ENCODE measurements at places on chromosomes 6 and 20.

GRCh38 chr6:86937219-86938079 lies at the start of gene HTR1E:
Gene HTR1E (plus strand): TSS chr6:86937528. CDS start chr6:87015335, 77,807 bp downstream.
- DNase-seq = peak; percentile 44

- no peak for DNase-seq
Measured at GRCh38 chr20:13510837-13511488, 127.8 kb downstream of the TASP1 start.

DNA sequence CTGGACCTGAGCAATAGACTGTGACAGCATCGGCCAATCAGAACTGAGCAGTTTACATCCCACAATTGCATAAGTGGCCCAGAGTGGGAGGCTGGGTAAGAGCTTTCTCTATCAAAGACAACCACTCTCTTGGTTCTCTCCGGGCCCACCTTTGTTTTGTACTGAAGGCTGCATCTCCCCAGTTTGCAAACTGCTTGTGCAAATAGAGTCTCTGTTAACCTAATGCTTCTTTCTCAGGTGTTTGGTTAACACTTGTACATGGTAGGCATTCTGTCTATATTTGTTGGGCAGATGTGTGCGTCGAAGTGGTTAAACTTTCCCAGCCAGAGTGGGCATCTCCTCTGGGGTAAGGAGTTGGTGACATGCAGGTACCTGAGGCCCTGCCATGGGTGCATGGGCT lies 177.1 kb downstream of the CDH26 start:
- no peak for DNase-seq

DNA sequence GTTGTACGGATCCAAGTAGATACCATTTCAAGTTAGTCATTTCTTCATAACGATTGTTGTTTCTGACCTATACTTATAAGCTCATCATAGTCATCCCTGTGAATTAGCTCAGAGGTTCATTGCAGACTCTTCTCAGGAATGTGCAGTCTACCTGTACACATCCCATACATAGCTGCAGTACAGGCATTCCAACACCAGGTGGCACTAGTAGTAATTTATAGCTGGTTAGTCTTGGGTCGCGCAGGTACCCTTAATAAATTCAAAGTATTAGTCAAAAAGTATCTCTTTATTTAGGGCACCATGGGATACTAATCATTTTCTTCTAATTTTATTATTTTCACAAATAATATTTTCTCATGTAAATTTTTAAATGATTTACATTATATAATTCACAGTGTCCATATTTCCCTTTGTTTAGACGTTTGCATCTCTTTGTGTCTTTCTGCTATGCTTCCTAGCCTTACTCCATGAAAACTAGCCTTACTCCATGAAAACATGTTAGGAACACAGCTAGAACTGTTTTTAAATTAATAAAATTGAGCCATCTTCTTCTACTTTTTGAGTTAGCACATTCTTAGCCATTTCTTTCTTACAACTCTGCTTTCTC lies 128.6 kb upstream of the FAM83B start:
- peak; percentile 72 for DNase-seq

DNA sequence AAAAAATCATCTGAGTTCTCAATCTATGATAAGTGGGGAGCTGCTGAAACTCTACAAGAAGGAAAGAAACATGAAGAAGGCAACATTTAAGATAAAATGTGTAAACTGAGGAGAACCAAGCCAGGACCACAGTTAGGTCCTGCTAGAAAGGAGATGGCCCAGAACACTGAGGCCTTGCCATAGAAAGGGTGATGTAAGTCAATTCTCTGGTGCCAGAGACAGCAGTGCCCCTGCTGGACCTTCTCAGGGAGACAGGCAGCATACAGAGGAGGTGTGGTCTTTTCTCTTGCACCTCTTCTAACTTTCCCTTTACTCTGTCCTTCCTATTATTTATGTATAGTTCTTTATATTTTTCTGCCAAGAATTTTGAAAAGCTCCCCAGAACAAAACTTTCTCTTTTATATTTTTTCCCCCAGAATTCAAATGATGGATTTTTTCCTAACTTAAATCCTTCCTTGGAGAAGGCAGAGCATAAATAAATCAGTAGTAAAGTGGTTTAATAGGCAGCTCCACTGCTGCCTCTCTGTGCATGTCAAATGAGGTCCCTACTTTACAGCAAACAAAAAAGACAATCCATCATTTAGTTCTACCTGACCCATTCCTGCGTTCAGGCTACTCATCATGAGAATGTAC lies 9.0 kb downstream of the UQCC2 start:
- peak; percentile 81 for DNase-seq

DNA sequence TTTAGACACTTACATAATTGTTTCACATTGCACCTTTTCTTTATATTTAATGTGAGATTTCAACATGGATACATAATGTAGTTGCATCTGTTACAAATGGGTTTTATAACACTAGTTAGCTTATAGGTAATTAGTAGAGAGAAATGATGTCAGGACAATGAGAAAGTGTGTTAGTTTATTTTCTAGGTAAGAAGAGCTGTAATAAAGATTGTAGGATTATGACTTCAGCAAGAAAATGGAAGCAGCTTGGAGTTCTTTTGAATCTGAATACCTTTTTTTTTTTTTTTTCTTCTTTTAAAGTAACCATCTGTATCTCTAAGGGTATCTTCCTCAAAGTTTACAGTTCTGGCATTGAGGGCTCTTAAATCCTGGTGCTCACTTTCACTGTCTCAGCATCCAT lies 35.3 kb downstream of the CD2AP start:
- no peak for DNase-seq

DNA sequence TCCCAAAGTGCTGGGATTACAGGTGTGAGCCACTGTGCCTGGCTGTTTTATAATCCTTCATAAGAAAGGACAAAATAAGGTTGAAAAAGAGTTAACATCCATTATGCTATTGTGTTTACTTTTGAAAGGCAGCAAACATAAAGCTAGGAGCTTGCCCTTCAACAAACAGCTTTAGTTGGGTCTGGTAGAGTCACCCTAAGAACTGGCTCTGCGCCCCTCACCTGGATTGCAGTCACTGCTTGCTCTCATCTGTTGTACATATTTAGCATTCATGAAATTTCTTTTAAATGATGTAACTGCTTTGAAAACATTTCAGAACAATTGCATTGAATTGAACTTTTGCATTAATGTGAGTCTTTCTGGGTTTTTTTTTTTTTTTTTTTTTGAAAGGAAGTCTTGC lies 38.9 kb downstream of the JARID2 start:
- DNase-seq = peak; percentile 72

DNA sequence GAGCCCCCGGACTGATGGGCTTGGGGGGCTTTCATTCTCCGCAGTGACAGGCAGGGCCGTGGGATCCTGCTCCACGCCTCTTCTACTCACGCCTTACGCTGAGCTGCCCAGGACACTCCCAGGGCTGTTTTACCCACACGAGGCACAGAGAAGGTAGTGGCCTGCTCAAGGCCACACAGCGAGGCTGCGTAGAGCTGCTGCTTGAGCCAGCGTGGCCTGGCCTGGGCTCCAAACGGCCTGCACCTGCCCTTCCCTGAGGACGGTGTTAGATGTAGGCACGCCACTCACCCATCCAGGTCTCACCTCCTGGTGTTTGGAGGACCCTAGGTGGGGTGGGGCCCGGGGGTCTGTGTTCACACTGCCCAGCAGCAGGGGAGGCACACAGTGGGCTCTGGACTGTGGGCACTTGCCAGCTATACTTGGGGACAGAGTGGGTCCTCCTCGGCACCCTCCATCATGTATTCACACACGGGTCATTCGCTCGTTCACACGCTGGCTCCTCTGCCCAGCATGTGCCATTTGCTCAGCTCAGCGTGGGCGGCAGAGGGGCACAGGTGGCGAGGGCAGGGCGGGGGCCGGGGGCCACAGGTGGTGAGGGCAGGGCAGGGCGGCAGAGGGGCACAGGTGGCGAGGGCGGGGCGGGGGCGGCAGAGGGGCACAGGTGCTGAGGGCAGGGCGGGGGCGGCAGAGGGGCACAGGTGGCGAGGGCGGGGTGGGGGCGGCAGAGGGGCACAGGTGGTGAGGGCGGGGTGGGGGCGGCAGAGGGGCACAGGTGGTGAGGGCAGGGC lies 18.4 kb upstream of the RBBP8NL start:
- no peak for DNase-seq

DNA sequence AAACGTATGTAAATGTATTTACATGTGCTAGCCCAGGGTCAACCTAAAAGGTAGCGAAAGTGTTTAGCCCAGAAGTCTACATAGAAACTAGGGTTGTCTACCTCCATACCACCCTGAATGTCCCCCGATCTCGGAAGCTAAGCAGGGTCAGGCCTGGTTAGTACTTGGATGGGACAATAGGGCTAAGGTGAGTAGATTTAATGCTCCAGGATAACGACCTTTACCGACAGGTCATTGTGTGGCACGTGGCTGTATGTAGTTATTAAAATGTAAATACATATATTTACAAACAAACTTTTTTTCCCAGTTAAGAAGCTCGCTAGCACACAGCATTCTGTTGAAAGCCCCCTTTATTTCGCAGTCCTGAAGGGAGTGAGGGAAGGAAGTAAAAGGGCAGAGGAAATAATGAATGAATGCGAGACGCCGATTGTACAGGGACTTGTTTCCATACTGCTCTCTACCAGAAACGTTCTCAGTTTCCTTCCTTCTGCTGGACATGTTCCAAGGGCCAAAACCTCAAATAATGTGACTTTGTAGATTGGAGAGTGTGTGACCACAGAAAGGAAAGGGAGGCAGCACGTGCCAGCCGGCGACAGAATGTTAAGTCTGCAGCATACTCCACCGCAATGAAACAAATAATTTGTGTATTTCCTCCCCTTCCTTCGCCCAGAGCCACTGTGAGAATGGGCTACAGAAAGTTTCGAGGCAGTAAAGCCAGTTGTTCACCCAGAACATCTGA lies 612 bp downstream of the ADAT2 start:
- peak; percentile 57 for DNase-seq

GRCh38 chr6:100491952-100492670 lies 27.4 kb upstream of the SIM1 start:
- no peak for DNase-seq

DNA sequence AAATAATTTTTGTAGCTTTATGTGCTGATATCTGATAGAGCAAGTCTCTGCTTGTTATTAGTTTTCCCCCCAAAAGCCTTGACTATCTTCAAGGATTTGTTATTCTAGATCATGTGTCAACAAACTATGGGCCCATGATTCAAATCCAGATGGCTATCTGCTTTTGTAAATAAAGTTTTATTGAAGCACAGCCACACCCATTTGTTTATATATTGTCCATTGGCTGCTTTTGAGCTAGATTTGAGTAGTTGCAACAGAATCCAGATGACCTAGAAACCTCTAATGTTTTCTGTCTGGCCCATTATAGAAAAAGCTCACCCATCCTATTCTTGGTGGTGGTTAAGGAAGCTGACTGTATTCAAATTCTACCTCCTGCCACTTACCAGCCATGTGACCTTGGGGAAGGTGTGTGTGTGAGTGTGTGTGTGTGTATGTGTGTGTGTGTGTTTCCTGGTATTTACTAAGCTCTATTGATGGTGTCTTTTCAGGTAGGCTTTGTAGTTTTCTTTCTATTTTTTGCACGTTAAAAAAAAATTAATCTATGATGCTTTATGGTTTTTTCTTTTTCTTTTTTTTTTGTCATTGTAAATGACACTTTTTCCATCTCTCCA lies 1.3 kb upstream of the GTSF1L start:
- DNase-seq = no peak

GRCh38 chr6:35449287-35449881 lies 2.8 kb upstream of the FANCE start:
- peak; percentile 85 for DNase-seq

- no peak for DNase-seq
Measured at GRCh38 chr6:120569714-120570113, 764.6 kb downstream of the TBC1D32 start.

GRCh38 chr6:128057946-128058345 lies 157.1 kb upstream of the THEMIS start:
- peak; percentile 10 for DNase-seq

- DNase-seq = no peak
Measured at GRCh38 chr6:87699576-87699975, 2.5 kb downstream of the AKIRIN2 start.

DNA sequence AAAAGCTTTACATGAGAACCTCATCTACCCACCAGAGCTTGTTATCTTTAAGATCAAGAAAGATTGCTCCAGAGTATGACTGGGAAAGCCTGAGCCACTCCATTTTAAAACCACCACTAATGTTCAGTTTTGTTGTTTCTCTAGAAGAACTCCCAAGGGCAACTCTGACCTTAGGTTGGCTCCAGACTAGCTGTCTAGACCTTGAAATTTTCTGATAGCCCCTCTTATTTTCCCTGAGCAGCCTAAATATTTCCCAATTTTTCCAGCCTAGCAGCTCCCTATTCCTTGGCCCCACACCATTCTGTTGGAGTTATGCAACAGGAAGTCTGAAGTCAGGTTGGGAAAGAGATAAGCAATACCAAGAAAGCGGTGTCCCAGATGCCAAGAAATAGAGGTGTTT lies 84.6 kb upstream of the TCF21 start:
- peak; percentile 49 for DNase-seq

DNA sequence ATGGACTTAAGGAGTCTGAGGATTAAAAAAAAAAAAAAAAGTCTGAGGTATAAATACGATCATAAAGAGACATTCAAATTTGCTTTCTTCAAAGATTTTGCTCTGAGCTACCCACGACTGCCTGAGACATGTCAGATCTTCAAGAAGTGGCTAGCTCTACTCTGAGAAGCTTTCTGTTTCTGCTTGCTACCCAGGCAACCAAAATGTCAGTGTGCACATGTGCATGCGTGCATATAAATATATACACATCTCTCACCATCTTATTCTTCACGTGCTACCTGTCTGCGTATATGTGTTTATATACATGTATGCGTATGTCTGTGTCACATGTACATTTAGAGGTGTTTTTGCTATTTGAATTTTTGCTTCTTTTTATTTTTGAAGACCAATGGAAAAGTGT lies 299.6 kb upstream of the STXBP5 start:
- no peak for DNase-seq

GRCh38 chr20:22623211-22623610 lies 38.8 kb upstream of the FOXA2 start:
- peak; percentile 3 for DNase-seq

DNA sequence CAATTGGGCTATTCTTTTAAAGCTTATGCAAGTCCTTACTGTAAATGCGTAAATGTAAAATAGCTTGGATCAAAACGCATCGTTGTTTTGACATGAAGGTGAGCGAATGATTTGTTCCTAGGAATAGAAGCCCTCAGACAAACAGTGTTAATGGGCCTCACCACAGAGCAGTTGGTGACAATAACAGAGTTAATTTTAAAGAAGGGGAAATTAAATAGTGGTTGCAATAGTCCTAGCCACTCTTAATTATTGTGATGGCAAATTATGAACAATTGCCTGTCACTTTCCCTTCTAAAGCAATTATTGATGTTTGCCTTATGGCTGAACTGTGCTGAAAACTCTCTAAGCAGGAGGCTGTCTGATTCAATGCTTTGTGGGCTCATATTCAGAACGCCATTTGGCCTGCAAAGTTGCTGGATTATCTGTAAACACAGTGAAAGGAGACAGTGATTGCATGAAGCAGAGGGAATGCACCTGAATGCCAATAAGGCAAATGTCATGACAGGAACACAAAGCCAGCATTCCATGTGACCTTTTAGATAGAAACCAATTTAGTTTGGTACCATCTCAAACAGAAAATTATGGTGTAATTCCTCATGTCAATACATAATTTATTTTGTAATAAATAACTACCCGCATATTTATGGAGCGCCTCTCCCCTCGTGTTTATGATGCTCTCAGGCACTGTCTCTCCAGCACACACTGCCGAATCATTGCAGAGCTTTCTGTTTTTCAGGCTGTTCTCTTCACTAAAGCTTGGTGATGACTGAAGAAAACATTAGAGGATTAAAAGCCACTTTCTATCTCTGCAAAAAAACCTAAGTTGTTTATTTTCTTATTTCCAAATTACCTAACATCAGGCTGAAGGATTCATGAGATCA lies 387.5 kb downstream of the HACE1 start:
- DNase-seq = no peak

GRCh38 chr6:33694401-33694931 lies 17.0 kb downstream of the UQCC2 start:
- peak; percentile 24 for DNase-seq

All from choroid plexus epithelial cell (primary cell).